ENCODE measurements at places on chromosomes 5 and 9.

GRCh38 chr5:57559110-57559635 lies 76.6 kb upstream of the ACTBL2 start:
- no peak for DNase-seq

DNA sequence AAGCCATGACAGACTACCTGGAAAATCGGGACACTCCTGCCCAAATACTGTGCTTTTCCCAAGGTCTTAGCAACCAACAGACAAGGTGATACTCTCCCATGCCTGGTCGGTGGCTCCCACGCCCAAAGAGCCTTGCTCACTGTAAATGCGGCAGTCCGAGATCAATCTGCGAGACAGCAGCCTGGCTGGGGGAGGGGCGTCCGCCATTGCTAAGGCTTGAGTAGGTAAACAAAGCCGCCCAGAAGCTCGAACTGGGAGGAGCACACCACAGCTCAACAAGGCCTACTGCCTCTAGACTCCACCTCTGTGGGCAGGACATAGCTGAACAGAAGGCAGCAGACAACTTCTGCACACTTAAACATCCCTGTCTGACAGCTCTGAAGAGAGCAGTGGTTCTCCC lies 272.1 kb upstream of the CCNG1 start:
- DNase-seq, result no peak

DNA sequence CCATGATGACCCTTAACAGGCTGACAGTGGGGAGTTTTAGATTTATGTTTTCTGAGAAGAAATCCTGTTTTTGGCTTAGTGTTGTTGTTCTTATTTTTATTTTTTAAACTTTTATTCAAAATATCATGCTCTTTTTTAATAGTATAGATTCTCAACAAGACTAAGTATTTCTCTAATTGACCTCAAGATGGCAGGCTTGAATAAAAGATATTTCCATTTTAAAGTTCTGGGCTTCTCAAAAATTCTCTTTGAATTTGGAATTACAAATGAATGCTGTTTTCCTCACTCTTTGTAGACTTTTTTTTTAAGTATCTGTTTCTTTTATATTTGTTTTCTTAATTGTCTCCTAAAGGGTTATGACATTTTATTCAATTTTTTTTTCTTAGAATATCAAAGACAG lies 50.0 kb upstream of the SH3GL2 start:
- peak; percentile 22 for DNase-seq

DNA sequence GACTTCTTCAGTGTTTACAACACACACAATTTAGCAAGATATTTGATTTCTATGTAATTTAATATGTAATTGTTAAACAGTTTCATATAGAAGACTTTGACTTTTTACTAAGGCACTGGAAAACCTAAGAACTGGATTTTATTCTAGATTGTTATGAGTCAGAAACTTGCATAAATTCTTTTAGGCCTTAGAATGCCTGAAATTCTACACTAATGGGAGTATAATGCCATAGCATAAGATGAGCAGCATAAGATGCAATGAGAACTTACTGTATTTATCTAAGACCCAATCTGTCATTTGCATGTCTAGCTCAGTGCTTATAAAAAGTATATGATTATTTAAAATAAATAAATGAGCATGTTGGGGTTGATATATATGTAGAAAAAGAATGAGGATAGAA lies 285.2 kb downstream of the CDH12 start:
- DNase-seq, result no peak

DNA sequence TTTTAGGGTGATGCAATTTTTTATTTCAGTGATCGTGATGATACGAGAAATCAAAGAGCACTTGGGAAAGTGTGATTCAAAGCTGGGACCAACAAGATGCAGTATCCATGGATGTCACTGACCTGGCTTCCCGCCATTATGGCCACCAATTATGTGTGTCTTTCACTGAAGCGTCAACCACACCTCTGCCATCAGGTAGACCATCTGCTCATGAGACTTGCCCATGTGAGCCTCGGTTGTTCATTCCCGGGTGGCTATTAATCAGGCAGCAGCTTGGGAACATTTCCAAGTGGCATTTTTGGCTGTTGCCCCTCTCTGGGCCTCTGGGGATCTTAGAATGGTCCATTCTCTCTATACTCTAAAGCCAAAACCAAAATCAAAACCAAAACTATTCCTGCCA lies 436.0 kb upstream of the ADAMTSL1 start:
- DNase-seq, result no peak

DNA sequence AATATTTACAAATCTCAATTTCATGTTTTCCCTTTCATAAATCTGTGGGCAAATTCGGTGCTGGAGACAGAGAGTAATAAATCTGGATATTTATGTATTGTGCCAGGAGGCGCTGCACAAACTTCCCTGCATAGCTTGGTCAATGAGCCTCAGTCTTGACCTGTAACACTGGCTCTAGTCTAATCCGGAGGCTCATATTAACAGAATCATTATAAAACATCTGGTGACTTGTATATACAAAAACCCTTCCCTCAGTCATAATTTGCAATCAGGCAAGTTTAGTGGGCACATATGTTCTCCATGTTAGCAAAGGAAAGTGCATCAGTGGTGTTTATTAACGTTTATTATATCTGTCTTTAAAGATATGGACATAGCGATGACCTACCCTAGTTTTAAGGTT lies 104.0 kb upstream of the BNC2 start:
- DNase-seq, result no peak

- no peak for DNase-seq
Measured at GRCh38 chr5:159416438-159416837, 86.2 kb upstream of the IL12B start.

DNA sequence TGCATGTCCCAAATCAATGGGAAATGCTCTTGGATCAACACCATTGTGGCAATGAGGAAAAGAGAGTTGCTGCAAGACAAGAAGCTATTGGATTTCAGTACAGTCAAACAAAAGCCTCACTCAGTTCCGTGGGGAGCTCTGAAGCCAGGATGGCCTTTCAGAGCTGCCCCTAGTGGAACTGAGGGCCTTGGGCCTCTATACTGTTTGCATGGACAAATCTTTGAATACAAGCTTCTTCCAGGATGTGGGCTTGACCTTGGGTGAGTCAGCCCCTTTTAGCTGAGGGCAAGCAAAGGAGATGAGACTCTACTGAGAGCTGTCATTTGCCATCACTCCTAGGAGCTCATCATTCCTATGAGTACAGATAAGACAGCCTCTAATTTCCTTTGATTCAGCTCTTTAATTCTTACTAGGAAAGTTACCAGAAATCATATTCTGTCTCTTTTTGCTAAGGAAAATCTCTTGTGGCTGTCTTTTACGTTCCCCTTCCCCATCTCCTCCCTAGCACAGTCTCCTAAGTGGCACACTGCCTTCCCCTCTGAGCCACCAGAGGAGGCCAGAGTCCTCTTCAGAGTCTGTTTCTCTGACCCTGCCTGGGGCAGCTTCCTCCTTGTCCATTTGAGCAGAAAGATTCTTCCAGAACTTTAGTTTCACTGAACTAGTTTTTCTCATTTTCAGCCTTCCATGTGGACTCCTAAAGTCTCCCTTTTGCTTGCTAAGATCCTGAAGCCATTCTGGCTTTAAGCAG lies 168.8 kb upstream of the POC5 start:
- DNase-seq, result peak; percentile 45

- DNase-seq, result no peak
Measured at GRCh38 chr5:136329484-136330190, 35.7 kb downstream of the TRPC7 start.

GRCh38 chr9:89873801-89874200 lies 269.0 kb downstream of the GADD45G start:
- no peak for DNase-seq

DNA sequence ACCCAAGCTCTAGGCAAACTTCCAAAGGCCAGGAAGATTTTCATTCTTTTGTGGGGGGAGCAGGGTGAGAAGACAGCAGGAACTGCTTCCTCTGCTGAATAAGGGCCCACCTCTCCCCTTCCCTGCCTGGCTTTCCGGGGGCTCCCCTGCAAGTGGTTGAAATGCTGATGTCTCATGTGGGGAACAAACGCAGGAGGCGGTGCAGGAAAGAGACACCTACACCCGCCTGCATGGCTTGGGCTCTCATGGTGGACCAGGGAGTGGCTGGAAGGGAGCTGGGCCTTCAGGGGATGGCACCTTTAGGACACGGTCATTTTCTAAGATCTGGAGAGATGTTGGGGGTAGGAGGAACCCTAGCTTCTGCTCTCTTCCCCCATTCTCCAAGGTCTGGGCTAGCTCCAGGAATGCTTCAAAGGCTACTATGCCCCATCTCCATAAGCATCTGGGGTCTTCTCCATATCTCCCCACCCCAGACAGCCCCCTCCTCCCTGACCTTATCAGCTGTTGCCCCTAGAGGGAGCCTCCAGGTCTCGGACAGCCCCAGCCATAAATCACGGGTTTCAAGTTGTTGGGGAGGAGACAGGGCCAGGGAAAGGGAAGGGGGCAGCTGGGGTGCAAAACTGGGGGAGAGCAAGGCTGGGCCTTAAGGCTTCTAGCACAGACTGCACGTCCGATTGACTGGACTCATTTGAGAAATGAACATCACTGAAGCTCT lies 76.6 kb downstream of the PSD2 start:
- DNase-seq, result peak; percentile 19

GRCh38 chr5:151006704-151007334 lies 13.6 kb upstream of the GPX3 start:
- no peak for DNase-seq

DNA sequence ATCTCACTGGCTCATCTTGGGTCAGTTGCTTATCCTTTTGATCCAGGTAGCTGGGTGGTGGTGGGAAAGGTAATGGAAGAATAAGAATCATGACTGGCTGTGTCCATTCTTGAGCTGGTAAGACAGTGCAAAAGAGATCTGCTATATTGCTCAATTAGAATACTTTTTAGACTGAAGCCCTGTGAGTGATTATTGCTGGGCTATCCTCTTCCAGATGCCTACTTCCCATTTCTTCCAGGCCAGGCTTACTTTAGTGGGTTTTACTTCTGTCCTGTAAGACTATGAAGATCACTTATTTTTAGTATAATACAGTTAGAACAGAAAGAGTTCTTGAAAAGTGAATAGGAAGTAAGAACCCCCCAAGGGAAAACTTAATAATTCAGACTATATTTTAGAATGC lies 7.2 kb downstream of the MARCHF6 start:
- DNase-seq, result no peak

DNA sequence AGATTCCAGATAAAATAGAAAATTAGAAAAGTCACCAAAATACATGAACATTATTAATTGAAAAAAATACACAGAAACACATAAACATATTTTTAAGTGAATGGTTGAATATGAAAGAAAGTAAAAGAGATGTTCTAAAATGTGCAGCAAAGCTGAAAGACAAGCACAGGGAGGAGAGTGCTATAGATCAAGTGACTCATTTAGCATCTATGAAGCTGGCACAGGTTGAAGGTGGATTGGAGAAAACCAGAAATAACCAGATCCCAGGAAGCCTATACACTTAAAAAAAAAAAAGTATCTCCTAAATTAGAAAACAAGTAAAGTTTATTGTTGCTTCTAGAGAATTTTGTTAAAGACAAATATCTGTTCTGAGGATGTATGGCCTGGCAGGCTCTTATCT lies 338.9 kb downstream of the CDH12 start:
- DNase-seq, result no peak

GRCh38 chr9:114452219-114453165 lies 52.8 kb downstream of the WHRN start:
- DNase-seq, result no peak

- DNase-seq, result no peak
Measured at GRCh38 chr5:159073026-159073425, 26.7 kb downstream of the EBF1 start.

- peak; percentile 79 for DNase-seq
Measured at GRCh38 chr5:143014017-143014651, 244.0 kb downstream of the ARHGAP26 start.

GRCh38 chr5:139271201-139272027 lies 22.1 kb upstream of the MATR3 start:
- no peak for DNase-seq

DNA sequence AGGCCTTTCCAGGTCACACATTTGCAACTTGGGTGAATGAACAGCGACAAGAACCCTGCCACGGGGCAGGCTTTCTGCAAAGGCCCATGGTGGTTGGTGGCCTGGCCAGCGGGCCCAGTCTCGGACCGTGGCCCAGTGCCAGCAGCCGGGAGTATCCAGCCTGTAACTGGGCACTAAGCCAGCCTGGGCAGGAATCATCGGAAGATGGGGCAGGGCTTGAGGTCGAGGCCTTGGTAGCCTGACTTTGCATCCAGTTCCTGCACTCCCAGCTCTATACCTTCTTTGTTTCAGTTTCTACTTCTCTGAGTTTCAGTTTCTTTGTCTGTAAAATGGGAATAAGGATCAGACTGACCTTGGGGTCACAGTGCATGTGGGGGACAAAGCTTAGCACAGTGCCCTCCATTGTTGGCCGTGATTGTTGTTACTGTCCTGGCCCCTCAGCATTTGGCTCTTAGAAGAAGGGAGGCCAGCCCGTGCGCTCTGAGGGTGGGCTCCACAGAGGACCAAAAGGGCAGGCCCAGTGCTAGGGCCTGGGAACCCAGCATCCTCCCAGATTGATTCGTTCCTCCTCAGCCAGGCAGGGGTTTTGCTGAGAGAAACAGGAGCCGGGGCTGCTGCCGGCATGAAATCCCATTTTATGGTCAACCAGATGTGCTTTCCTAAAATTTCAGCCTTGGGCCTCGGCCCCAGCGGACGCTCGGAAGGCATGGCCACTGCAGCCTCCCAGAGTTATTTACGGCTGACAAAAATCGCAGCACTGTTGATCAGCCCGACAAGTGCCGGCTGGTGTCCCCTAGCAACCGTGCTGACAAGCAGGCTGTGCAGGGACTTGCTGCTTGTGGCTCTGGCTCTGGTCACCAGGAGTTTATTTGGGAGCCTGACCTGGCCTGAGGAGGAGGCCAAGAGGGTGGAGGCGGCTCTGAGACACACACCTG lies 43.6 kb downstream of the JADE2 start:
- peak; percentile 47 for DNase-seq

- DNase-seq, result no peak
Measured at GRCh38 chr5:93782978-93783377, 41.6 kb upstream of the POU5F2 start.

GRCh38 chr9:119998614-119999013 lies 581.4 kb downstream of the CDK5RAP2 start:
- no peak for DNase-seq

- no peak for DNase-seq
Measured at GRCh38 chr9:8390571-8390970, 591.0 kb upstream of the DMAC1 start.

- no peak for DNase-seq
Measured at GRCh38 chr9:105883847-105884246, 189.5 kb downstream of the TMEM38B start.

- DNase-seq, result peak; percentile 59
Measured at GRCh38 chr9:125911861-125912644, 164.9 kb downstream of the PBX3 start.

- peak; percentile 80 for DNase-seq
Measured at GRCh38 chr5:132777209-132778069, at the start of gene SEPTIN8. SEPTIN8 (minus strand) TSS chr5:132777239; CDS start chr5:132777137, 102 bp downstream.

DNA sequence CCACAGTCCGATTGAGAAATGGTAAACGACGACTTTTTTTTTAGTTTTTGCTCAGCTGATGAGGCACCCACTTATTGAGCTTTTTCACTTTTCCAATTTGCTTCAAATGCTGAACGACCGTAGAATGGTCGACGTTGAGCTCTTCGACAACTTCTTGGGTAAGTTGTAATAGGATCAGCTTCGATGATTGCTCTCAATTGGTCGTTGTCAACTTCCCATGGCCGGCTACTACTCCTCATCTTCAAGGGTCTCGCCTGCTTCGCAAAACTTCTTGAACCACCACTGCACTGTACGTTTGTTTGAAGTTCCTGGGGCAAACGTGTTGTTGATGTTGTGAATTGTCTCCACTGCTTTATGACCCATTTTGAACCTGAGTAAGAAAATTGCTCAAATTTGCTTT lies 35.7 kb downstream of the NSD1 start:
- no peak for DNase-seq

- peak; percentile 25 for DNase-seq
Measured at GRCh38 chr5:135729321-135729786, 105.1 kb upstream of the SLC25A48 start.
